Activated naive CD8-positive, alpha-beta T cell treated with anti-CD3 and anti-CD28 coated beads, Interleukin-2, amount 50 U/mL, for 24 hours (primary cell): ENCODE measurements at places on chromosomes 1 and 21.
A peak's percentile ranks its signal among the peaks of the same experiment; 100 is the strongest.

GRCh38 chr1:63403386-63403785 lies 36.0 kb downstream of the ALG6 start:
- DNase-seq, result no peak

DNA sequence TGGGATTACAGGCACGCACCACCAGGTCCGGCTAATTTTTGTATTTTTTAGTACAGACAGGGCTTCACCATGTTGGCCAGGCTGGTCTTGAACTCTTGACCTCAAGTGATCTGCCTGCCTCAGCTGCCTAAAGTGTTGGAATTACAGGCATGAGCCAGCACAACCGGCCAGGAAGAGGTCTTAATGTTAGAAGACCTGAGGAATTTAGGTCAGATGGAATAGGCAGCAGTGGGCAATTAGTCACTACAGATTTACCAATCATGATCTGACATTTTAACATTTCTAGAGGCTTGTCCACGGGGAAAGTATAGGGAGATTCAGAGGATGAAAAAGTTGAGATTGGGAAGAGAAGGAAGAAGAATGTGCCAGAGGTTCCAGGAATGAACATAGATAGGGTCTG lies 8.9 kb upstream of the APP start:
- DNase-seq, result no peak

- DNase-seq, result peak; percentile 91
Measured at GRCh38 chr1:179025125-179025974, at the start of gene FAM20B. TSS of gene FAM20B (plus strand) at chr1:179025894. CDS start at chr1:179043848, 17,954 bp downstream.

DNA sequence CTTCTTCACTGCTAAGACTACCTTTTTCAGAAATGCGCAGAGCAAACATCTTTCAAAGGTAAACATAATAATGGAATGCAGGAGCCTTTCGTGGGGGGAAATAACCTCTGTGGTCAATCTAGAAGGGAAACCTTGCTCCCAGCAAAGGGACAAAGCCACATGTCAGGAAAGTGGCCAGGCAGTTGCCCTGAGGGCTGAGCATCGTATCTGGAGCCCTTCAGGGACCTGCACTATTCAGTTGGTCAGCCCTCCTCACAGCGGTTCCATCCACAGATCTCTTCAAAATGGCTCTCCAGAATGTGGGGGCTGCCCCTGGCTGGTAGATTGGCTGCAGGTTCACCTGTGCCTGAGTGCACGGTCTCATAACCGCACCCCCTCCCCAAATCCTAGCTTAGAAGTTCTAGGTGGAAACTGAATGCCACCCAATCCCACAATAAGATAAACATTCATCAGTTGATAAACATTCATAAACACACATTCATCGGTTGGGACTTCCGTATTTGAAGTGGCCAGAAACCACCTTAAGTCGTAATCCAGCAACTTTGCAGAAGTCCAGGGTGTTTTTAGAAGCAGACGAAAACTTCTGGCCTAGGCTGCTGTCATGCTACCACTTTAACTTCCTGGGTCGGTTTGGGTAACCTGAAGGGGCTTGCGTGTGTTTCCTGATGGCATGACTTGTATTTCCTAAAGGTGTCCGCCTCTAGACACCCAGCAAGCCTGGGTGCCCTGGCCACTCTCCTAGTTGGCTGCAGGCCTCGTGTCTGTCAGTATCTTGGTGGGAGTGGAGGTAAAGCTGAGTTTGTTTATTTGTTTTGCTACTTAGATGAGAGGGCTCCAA lies 50.5 kb downstream of the RASSF5 start:
- DNase-seq, result peak; percentile 48

DNA sequence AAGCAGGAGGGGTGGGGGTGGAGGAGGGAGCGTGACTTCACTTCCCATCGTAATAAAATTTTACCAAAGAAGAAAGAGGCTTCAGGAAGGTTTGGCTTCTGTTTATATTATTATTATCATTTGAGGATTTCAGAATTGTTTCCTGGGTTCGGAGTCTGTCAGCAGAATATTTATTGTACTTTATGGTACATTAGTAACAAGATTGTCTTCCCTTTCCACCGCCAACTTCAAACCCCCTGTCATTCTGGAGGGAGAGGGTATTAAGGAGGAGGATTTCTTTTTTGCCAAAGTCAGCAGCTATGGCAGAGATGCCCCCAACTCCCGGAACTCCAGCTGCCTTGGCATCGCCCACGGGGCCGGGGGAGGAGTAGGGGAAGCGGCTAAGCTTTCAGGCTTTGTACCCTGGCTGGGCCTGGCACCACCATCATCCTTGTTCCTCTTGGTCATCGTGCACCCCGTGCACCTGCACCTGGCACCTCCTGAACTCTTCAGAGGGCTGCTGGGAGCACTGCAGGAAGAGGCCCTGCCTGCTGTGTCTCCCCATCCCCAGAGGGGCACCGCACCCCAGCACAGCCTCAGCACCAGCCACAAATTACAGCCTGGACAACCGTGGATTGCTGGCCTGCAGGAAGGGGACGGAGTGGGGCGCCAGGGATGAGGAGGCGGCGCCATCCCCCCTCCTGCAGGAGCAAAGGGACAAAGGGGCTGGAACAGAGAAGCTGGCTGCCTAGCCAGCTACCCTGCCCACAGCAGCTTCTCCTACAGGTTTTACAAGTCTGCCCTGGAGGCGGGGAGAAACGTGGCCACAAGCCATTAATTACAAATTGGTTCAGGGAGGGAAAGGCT lies 24.0 kb upstream of the PAX7 start:
- DNase-seq, result no peak

DNA sequence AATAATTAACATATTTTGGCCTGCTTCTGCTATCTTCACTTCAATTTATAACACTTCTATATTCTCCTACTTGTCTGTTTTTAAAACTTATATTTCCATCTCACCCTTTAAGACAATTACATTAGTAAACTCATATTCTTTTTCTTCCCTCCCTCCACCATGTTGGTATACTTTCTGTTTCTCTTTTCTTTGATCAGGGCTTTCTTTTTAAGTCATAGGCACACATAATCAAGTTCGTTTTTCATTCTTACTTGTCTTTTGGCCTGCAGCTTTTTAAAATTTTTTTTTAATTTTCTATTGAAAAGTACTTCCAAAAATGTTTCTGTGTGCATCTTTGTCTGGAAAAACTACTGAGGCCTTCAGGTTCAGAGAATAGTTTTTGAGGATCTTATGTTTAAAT lies 2.3 kb downstream of the PYHIN1 start:
- DNase-seq, result no peak

DNA sequence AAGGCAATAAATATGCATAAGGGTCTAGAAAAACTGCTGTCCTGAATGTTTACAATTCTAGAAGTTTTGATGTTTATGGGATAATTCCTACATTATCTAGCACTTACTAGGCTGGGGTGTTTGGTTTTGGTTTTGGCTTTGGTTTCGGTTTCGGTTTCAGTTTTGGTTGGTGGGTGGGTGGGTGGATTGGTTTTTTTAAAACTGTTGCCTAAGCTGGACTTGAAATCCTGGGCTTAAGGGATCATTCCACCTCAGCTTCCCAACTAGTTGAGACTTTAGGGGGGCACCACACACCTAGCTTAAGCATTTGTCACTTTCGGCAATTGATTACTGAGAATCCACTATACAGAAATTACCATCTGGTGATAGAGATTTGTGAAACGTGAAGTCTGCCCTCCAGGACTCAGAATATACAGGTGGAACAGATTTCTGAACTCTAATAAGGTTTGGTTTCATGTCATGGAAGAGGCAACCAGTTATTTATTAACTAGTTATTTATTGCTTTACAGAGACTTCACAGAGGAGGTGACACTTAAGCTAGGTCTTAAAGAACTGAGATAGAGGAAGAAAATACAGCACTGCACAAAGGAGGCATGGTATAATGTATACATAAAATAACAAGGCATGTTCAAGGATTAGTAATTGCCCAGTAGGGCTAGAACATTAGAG lies 69.6 kb downstream of the PIK3R3 start:
- peak; percentile 50 for DNase-seq

DNA sequence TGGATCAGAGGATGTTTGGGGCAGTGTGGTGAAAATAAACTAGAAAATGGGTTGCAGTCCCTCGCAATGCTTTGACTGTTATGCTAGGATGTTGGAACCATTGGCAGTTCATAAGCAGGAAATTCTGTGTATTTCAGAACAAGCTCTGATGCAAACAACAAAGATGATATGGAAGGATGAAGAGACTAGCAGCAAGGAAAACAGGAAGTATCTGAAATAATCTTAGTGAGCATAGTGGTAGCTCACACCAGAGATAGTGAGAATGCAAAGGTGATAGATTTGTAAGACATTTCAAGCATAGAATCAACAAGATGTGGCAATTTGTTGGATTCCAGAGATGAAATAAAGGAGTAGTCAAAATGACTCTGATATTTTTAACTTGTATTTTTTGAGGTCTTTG lies 11.1 kb upstream of the RCC1 start:
- DNase-seq, result no peak

DNA sequence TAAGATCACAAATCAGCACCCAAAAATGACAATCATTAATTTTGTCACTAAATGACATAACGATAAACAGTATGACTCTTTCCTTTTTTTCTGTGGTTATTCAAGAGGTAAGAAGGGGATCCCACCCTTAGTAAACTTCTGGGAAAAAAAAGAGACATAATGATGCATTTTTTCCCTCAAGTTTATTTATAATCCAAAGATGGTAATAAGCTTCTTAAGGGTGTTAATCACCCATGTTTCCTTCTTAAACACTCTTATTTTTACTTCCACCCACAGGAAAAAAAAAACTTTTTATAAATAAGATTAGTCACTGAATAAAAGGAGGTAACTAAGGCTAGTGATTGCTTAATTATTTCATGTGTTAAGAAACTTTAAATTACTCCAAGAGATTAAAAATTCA lies 24.7 kb downstream of the RGS1 start:
- DNase-seq, result no peak

DNA sequence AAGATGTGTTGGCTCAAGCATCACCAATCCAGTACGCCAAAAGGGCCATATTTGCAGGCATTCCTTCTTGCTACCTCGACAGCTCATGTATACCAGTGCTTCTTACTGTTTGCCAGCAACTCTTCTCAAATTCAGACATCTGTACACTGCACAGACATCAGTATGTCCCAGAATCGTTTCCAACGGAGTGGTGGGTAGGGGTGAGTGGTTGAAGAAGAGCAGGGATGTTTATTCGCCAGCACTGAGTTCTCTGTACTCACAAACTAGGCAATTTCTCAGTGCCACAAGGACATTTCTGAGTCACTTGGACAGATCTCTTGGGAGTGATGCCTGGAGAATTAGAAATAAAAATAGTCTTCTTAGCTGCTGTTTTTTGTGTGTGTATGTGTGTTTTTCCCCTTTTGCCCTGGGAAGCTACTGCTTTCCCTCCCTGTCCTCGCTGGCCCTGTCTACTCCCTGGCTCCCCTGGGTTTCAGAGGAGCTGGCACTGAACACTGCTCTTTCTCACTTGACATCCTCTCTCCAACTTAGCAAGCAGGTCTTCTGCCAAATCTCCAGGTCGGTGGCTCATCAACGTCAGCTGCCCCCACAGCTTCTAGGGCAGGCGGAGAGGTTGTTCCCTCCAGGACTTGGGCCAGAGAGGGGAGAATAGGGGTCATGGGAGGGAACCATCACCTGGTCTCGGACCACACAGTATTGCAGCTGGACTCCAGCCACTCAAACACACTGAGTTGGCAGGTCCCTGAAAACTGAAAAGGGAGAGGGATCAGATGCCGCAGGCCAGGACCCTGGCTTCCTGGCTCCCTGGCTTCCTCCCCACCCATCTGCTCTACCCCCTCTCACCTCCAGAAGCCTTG lies 90.5 kb downstream of the NMNAT2 start:
- DNase-seq, result no peak

DNA sequence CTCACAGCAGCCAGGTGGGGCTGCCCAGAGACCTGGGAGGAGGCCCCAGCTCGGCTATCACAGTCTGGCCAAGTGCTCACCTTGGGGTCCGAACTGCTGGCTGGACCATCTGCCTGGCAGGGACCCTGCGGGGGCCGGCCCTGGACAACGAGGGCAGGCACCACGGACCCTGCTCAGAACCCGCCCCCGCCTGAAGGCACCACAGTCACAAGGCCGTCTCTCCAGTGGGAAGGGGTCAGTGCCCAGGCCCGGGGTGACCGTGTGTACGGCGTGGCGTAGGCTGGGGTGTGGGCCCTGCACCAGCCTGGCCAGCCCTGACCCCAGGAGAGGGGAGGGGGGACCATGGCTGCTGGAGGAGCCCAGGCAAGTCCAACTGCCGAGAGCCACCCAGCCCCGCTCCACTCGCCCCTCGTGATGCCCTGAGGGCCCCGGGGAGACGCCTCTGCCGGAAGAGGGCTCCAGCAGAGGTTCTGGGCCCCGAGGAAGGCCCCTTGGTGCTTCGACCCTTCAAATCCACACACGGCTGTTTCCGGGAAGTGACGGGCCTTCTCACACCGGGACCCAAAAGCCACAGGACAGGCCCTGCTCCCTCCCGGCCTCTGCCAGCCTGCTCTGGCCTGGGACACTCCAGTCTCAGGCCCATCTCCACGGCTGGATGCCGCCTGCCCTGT lies 11.2 kb upstream of the RNF223 start:
- DNase-seq, result no peak

GRCh38 chr1:17579951-17580939 lies 40.7 kb downstream of the ARHGEF10L start:
- no peak for DNase-seq

GRCh38 chr1:239067480-239067879 lies 318.9 kb upstream of the CHRM3 start:
- no peak for DNase-seq

DNA sequence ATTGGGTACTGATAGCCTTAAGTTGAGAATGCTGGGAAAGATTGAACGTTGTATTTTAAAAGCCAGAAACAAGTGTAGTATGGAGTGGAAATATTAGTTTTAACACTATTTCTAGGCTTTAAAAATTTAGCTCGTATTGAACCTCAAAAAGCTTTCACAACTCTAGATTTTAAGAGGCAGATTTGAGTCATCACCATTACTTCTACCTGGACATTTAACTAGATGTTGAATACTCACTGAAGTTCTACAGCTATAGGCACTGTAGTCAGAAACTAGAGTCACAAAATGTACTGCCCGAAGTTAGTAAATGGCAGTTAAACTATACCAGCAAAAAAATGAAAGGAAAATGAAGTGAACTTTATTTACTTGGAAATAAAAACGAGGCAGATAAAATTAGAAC lies 96.5 kb downstream of the NEK7 start:
- no peak for DNase-seq

- no peak for DNase-seq
Measured at GRCh38 chr1:52926864-52927211, 238 bp upstream of the SCP2 start.

DNA sequence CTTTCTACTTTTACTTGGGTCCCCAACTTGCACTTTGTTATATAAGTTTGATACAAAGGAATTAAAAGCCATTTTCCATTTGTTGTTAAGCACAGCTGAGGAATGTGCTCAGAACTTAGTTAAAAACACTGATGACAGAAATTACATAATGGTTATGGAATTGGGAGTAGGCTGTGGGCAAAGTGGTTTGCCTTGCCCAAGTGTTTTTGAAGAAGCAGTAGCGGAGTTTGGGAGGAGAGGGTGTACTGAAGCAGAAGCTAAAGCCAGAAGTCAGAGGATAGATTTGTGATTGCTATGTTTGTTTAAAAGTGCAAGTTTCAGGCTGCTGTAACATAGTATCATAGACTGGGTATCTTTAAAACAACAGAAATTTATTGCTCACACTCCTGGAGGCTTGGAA lies 391.8 kb downstream of the DUSP10 start:
- DNase-seq, result no peak
